ENCODE measurements at places on chromosomes 4 and X.

- no peak for DNase-seq
These were observed 5.7 kb upstream of the PPEF1 start for GRCh38 chrX:18701621-18702361.

- no peak for DNase-seq
These were observed 50.4 kb downstream of the TBC1D9 start for GRCh38 chr4:140705625-140706275.

GRCh38 chrX:20067709-20068561 lies 48.8 kb downstream of the MAP7D2 start:
- peak; percentile 63 for DNase-seq

GRCh38 chrX:49071877-49072711 lies 1.7 kb downstream of the PRAF2 start:
- DNase-seq = peak; percentile 37

GRCh38 chrX:132532913-132533312 lies 44.1 kb upstream of the MBNL3 start:
- DNase-seq = no peak

DNA sequence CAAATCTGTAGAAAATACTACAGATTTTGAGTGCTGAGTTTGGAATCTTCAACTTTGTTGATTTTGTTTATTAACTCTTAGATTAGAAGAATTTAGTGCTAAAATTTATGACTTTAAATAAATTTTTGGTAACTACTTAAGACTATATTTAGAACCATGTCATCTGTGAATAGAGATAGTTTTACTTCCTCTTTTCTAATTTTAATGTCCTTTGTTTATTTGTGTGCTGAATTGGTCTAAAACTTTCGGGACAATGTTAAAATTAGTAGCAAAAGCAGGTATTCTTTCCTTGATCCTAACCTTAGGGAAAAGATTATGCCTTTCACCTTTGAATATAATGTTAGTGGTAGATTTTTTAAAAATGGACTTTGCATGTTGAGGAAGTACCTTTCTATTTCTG lies 119.7 kb upstream of the CXorf51A start:
- no peak for DNase-seq
